ENCODE measurements at places on chromosomes 5 and 9.
A peak's percentile ranks its signal among the peaks of the same experiment; 100 is the strongest.

- DNase-seq, result no peak
Measured at GRCh38 chr9:133188843-133189180, 20.2 kb downstream of the OBP2B start.

- no peak for DNase-seq
Measured at GRCh38 chr9:22415941-22416691, 30.5 kb upstream of the DMRTA1 start.

DNA sequence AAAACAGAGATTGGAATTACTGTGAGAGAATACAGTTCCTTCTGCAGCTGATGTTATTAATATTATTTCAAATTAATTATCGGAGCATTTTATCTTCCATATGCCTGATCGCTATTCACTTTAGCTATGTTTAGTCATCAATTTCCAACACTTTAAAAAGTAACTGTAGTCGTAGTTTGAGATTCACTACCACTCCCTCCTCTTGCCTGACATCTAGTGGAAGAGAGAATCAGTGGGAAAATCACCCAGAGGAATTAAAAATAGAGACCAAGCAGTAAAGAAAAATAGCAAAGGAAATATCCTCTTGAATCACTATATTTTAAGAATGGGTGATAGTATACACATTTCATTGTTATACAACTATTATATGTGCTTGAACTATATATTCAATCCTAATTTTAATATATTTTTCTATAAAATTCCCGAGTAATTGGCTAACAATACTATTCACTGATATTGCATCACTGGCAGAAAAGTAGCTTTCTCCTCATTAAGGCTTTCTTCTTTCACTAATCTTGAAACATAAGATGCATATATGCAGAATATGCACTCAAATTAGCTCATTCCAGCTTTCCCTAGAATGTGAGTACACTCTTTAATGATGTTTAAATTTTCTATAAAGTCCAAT, 708.7 kb downstream of the CDH9 start:
- DNase-seq, result peak; percentile 1

DNA sequence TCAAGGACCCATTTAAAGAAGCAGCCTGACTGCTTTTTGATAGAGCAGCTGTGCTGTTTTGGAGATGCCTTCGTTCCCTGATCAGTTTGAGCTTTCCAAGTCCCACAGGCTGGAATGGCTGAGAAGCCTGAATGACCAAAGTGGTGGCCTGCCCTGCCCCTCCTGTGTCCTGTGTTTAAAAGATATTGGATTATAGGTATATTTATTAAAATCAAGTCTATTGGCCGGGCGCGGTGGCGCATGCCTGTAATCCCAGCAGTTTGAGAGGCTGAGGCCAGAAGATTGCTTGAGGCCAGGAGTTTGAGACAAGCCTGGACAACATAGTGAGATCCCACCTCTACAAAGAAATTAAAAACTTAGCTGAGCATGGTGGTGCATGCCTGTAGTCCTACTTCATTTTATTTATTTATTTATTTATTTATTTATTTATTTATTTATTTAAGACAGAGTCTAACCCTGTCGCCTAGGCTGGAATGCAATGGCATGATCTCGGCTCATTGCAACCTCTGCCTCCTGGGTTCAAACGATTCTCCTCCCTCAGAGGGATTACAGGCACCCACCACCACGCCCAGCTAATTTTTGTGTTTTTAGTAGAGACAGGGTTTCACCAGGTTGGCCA, 87.7 kb downstream of the CACNA1B start:
- no peak for DNase-seq

DNA sequence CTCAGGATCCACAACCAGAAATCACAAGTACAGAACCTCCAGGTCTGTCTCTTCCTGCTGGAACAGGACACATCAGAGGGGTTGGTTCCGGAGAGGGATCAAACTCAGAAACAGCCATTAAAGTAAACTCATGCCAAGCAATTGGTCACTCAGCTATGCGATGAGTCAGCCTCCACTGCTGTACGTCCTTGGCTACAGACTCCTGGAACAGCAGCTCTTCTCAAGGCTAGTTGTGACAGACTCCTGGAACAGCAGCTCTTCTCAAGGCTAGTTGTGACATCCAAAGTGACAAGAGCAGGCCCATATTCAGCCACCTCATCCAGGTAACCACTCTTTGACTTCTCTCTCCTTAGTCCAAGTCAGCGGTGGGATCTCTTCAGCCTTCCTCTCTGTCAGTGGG, at the start of gene SPINK13:
TSS of gene SPINK13 (plus strand) at position 229 of the 400 bp plus-strand sequence. CDS start 1,279 bp downstream, outside the sequence.
- no peak for DNase-seq

DNA sequence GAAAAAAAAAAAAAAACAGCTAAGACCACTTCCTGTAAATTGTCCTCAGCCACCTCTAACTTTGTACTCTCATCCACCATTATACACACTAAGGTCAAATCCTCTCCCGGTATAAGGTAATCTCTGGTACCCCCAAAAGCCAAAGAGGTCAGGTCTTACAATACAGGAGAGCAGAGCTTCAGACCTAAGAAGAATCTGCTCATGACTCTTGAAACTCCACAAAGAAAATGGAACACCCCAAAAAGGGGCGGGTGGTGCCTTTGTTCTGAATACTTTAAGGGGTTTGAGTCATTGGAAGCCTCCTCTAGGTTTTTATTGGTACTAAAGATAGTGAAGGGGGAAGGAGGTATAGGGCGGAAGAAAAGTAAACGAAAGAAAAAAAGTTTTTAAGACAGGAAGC, 69.8 kb downstream of the COL15A1 start:
- DNase-seq, result no peak

- no peak for DNase-seq
Measured at GRCh38 chr5:157485811-157486210, 25.8 kb downstream of the NIPAL4 start.

DNA sequence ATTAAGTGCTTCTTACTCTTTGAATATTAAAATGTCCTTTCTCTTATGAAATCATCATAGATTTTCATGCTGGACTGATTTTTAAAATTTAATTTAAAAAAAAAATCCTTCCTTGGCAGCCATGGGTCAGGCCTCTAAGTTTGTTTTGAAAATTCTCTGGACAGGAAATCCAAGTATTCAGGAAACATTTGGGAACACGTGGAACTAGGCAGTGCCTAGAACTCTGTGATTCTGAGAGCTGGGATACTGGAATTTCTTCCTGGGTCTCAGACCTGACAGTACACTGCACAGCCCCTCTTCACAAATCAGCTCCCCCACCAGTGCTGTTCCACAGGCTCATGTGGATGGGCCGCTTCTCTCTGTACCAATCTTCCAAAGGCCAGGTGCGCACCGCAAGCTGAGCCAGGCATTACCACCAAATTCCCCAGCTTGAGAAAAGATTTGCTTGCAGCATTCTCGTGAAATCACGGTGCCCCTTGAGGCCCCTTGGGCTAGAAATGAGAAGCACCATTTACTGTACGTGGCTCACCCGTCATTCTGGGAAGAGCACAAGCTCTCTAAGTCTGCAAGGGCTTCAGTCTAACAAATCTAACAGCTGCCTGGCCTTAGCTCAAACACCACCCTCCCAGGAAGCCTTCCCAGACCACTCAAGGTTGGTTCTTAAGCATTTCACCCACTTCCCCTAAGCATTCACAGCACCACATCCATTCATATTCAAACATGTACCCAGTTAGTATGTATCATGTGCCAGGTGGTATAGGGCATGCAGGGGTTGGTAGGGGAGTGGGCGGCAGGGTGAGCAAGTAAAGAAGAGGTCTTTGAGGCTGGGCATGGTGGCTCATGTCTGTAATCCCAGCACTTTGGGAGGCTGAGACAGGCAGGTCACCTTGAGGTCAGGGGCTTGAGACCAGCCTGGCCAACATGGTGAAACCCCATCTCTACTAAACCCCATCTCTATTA, 26.5 kb downstream of the B4GALT1 start:
- DNase-seq, result no peak

- no peak for DNase-seq
Measured at GRCh38 chr5:93267276-93267675, 313.7 kb downstream of the NR2F1-AS1 start.

- DNase-seq, result no peak
Measured at GRCh38 chr9:123685489-123686083, 244.3 kb downstream of the DENND1A start.

- DNase-seq, result no peak
Measured at GRCh38 chr5:66960369-66961137, 236.0 kb downstream of the CD180 start.

DNA sequence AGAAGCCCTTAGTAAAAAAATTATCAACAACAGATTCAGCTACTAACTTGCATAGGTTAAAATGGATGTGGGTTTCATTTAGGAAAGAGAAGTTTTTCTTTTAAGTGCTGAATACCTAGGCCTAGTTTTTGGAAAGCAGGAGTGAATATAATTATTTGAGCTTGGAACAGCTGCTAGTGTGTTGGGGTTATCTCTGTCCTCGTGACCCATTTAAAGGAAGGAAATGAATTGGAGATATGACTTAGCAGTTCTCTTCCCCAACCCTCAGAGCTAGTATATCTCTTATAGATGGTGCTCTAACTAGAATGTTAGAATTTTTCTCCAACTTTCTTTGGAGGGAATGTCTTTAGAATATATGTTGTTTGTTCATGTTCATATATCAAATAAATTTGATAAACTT, 38.6 kb downstream of the ZNF366 start:
- DNase-seq, result no peak

DNA sequence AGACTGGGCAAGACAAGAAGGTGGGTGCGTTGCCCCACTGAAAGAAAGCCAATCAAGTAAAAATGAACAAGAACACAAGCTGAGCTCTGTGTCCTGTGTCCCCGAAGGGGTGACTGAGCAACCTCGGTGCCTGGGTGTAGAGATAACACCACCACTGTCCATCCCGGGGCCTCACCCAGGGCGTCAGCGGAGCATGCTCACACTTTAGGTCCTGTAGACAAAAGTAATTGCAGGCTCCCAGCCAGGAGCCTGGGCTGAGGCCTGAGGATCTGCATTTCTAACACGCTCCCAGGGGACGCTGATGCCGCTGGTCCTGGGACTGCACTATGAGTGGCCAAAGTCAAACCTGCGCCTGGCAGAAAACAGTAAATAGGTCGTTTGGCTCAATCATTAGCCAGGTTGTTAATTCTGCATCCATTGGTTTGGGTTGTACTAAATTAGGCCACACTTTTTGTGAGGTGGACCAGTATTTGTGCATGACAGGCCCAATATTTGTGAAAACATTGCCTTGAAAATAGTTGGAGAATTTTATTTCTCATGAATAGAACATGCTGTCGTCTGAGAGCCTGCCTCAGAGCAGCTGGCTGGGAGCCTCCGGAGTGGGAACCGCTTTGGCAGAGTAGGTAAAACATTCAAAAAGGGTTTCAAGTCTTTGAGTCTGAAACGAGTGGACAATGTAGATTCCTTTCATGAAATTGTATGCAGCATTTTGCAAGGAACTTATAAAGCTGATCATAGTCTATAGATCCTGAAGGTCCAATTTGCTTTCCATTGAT, 38.3 kb downstream of the ANKRD33B start:
- no peak for DNase-seq
